ENCODE measurements at places on chromosomes 3 and 15.

DNA sequence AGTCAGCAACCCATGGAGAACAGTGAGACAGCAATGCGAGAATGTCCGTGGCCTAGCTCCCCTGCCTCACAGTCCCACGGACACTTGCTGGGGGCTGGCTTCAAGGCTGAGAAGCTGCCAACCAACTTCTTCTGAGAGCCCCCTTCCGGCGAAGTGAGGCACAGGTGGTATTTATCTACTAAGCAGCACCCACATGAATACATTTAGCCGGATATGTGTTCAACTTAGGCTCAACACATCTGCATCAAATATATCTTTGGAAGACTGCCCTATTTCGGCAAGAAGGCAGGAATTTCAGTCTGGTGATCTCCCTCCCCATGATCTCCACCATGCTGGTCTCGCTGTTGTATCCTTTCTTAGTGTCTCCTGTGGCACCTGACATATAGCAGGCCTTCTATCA lies 340.9 kb upstream of the NR2E3 start:
- DNase-seq, result no peak

GRCh38 chr3:117524890-117525289 lies 815.3 kb downstream of the TUSC7 start:
- DNase-seq, result no peak

GRCh38 chr3:171258316-171258715 lies 201.9 kb downstream of the TNIK start:
- DNase-seq, result no peak

- DNase-seq, result no peak
Observed at GRCh38 chr15:88266170-88266569, 9.6 kb upstream of the NTRK3 start.

- no peak for DNase-seq
Observed at GRCh38 chr3:115580566-115580965, 42.7 kb upstream of the GAP43 start.

DNA sequence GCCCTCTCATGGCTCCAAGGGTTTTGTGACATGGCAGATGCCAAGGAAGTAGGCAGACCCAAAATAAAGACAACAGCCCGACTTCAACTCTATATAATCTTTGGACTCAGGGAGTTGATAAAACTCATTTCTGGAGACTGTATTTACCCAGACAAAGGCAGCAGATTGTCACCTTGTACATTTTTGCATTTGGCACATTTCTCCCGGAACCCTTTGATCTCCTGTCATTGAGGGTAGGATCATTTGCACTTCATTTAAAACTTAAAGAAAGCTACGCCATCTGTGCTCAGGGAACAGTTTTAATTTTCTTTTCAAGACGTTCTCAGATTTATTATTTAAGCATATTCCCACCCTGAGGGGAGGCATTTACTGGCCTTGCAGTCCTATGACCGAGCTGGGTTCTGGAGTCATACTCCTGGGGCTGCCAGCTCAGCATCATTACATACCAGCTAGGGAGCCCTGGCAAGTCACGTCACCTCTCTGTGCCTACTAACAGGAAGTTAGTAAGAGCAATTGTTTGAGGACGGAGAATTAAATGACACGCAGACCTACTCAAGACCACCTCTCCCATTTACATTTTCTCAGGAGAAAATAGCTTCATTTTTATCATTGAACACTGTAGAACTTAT lies 5.9 kb downstream of the CDCP1 start:
- no peak for DNase-seq

- DNase-seq, result no peak
Observed at GRCh38 chr3:13824521-13825310, 55.2 kb downstream of the WNT7A start.

DNA sequence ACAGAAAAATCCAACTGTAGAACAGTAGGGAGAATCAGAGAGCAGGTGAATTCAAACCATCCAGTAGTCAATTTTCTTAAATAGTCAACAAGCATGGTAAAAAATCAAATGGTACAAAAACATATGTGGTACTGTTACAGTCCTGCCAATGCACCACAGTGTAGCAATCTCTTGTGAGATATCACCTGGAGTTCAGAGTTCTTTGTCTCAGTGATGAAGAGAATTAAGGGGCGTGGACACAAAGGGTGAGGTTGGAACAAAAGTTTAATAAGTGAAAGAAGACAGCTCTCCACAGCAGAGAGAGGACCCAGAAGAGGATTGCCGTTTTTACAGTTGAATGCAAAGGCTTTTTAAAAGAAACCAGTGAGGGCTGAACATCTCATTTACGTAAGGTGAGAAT lies 113.2 kb downstream of the NEO1 start:
- DNase-seq, result no peak

GRCh38 chr3:186067360-186068242 lies 41.3 kb downstream of the ETV5 start:
- no peak for DNase-seq

- DNase-seq, result no peak
Observed at GRCh38 chr15:50800715-50801114, 35.2 kb upstream of the SPPL2A start.

DNA sequence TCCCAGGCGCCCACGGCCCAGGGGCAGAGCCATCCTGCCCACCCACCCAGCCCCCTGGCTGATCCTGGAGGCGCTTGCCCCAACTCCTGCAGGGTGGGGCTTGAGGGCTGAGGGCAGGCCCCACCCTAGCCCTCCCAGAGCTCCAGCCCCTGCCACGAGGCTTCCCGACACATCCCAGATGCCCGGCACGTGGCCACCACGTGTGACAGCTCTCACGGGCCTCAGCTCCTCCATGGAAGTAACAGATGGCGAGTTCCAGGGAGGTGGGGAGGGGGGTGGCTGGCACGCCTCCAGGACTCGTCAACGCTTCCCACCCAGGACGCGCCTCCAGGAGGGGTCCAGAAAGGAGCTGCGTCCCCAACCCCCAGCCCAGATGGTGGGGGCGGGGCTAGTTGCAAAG lies 29.1 kb downstream of the PLXND1 start:
- no peak for DNase-seq

DNA sequence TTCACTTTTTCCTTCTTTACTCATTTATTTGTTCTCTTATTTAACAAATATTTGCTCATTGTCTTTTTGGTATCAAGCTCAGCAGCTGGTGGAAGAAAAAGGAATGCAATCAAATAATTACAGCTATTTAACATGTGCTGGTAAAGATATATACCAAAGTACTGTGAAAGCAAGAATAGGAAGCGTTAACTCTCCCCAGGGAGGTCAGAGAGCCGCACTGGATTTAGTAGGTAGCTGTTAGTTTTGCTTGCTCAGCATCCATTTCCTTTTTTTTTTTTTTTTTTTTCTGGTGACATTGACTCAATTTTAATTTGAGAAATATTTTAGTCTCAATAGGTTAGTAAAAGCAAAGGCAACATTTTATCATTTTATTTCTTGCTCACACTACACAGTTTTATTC lies 308.5 kb upstream of the MDFIC2 start:
- no peak for DNase-seq

- DNase-seq, result no peak
Observed at GRCh38 chr3:171504376-171504775, 44.2 kb upstream of the TNIK start.

DNA sequence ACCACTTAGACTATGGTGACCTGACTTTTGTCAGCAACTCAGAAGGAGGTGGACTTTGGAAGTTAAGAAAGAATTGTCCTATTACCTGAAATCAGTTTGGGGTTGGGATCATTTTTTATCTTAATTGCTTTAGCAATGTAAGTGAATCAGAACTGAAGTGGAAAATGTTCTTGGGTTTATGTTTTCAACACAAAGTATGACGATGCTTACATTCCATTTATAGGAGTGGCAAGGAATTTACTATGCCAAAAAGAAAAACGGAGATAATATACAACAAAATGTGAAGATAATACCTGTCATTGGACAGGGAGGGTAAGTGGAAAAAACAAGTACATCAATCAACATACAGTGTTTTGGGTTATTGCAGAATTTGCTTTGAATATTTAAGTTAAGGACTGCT lies 116.1 kb downstream of the PDE8A start:
- DNase-seq, result no peak

GRCh38 chr3:150453353-150453752 lies 45.3 kb downstream of the TSC22D2 start:
- no peak for DNase-seq

- no peak for DNase-seq
Observed at GRCh38 chr3:115187149-115187757, 40.2 kb upstream of the ZBTB20 start.

DNA sequence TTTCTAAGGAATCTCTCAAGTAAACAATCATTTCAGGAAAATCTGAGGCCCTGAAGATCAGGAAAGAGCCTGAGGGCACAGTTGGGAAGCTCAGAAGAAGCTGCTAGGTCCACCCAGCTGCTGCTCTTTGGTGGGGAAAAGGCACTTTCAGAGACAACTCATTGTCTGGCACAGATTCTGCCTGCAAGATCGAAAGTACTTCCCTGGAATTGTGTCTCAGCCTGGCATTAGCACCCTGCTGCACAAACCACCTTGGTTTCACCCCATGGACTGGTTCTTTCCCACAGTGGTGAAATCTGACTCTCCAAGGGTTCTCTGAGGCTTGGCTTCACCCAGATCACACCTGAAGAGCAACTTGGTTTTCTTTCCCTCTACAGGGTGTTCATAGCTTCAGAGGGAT lies 18.7 kb downstream of the THRB start:
- no peak for DNase-seq

DNA sequence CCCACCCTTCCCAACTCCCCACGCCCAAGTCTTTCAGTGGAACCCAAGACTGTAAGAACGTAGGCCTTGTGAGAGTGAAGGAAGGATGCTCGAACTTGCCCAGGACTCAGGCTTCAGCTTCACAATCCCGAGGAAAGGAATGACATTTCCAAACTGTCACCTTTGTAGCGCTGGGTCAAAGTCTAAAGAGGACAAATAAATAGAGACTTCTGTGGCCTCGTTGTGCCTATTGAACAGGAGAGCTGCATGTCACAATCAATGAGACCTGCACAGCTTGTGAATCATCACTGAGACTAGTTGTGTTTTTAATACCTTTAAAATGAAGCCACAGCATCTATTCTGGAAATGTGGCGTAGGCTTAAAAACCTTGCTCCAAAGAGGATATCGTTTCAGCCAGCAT lies 222.8 kb upstream of the ST8SIA2 start:
- DNase-seq, result no peak

DNA sequence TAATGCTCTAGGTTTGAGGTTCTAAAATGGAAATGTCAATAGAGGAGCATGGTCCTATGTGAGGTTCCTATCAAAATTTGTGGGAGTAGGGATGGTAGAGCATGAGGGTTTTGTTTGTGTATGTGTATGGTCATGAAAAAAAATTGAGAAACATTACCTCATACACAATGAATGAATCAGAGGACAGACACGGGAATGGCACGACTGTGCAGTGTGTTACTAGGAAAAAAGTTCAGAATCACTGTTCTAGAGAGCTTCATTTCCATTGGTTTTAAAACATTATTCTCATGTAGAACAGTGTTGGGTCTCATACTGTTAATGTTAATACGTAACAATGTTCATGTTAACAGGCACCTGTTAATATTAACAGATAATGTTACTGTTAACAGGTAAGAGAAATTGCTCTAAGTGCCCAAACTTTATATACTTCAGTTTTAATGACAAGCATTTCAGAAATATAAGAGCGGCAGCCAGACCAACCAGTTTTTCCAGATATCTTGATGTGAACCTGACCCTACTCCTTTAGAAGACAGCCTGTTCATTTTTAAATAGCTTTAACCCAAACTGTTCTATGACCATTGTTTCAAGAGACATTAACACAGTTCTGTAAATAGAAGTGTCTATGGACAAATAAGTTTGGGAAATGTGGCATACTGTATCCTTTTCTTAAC lies 48.0 kb downstream of the SLC15A2 start:
- no peak for DNase-seq

DNA sequence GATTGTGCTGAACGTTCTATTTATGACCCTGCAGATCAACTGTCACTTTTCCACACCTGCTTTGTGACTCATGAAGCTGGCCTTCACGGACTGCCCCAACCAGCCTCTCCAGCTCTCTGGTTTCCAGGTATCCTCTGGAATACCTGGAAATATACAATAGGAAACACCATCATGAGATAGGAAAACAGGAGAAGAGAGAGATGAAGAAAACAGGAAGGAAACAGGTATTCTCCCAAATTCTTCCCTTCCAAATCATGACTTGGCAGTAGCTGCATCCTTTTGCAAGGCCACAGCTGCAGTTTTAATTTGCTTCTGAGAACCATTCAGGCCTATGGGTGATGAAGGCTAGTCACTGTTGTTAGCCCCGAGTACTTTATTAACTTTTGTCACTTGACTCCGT lies 909.1 kb downstream of the EPHA3 start:
- no peak for DNase-seq

- DNase-seq, result no peak
Observed at GRCh38 chr3:160531311-160531710, 34.1 kb downstream of the KPNA4 start.

GRCh38 chr3:100725935-100726513 lies 16.7 kb downstream of the TFG start:
- no peak for DNase-seq

DNA sequence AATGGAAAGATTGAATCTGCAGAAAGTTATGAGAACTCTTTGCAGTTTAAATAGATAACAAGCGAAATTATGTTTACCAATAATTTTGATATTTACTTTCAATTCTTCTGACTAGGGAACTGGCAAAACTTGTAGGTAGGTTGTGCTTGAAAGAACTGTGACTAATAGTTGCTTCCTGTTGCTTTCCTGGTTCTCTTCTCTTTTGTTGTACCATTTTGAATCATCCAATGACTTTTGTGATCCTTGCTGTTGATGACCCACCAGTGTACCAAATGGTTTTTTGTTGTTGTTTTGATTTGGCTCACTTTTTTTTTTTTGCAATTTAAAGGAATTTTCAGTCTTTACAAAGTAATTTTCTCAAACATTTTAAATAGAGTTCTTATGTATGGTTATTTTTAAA lies 64.9 kb upstream of the DCBLD2 start:
- no peak for DNase-seq

GRCh38 chr15:56794553-56795329 lies 61.4 kb upstream of the ZNF280D start:
- DNase-seq, result no peak

- DNase-seq, result no peak
Observed at GRCh38 chr3:150073513-150073912, 102.8 kb upstream of the PFN2 start.

GRCh38 chr15:66866656-66867055 lies 164.6 kb downstream of the SMAD6 start:
- no peak for DNase-seq

DNA sequence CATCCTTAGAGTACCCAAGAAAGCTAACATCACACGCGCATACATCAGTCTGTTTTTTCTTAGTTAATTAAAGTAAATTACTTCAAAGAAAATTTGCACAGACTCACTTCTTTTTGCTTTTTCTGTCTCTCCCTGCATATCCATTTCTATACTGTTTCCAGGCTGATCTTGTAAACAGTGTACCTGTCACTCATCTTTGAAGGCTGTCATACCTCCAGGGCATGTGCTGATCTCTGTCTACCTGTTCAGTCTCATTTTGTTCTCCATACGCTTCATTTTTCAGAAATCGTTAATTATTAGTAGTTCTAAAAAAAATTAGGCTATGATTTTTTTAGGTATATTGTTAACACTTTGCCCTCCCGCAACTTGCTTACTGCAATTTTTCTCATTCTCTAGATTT lies 313.9 kb upstream of the ROBO2 start:
- no peak for DNase-seq

All from stimulated activated effector memory CD8-positive, alpha-beta T cell treated with anti-CD3 and anti-CD28 coated beads, Interleukin-12 subunit alpha, Interleukin-12 subunit beta, amount 100 ng/mL, for 72 hours (primary cell).